ENCODE measurements at places on chromosomes 3 and 15.

GRCh38 chr3:97235611-97236315 is 421.4 kb downstream of the EPHA6 start:
- DNase-seq = no peak

- no peak for DNase-seq
These were observed 21.4 kb downstream of the NEK11 start for GRCh38 chr3:131048030-131048429.

- DNase-seq = no peak
These were observed 10.9 kb downstream of the AMOTL2 start for GRCh38 chr3:134363381-134363755.

DNA sequence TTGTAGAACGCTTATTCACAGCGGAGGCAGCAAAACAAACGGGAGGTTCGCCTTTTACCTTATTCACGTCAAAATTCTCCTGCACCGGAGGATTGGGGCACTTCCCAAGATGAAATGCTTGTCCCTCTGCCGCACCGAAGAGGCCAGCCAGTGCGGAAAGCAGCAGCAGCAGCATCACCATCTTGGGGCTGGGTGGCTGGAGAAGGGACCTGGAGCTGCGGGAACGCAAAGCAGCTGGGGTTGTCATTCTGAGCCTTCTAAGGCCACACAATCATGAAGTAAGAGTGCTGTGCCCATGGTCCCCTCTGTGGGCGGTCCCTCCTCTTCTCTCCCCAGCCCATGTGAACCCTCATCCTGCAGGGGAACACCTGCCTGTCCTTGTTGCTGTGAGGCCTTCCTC is 4.5 kb downstream of the APOD start:
- DNase-seq = no peak

- peak; percentile 86 for DNase-seq
These were observed 12.2 kb upstream of the VIPR1 start for GRCh38 chr3:42490243-42490642.

- DNase-seq = no peak
These were observed 491.7 kb upstream of the RASGRP1 start for GRCh38 chr15:39056357-39056756.

GRCh38 chr3:100213891-100214573 is 46.8 kb upstream of the TBC1D23 start:
- no peak for DNase-seq

- DNase-seq = no peak
These were observed 26.3 kb downstream of the KPNA1 start for GRCh38 chr3:122488262-122488973.

DNA sequence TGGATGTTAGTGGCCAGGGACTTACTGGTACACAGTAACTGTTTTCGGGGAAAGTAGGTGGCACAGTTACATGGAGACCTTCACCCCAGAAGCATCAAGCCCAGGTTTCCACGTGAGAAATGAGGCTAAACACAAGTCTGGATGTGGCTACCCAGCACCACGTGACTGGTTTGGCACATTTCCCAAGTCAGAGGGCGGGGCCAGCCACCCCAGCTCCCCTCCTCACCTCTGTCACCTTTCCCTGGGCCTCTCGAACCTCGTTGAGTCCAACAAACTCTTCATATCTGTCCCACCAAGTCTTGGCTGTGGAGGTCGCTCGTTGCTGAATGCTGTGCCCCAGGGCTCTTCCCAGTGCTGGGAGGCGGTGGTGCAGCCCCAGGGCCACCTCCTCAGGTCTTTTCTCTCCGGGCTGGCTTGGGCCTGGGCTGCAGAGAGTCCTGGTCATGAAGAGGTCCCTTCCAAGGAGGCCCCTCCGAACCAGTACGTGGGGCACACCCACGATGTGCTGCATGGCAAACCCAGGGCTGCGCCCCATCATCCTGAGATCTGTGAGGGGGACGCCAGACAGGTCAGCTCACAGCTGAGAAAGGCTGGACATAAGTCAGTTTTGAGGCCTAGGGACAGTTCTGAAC is 4.8 kb upstream of the PLXNB1 start:
- DNase-seq = no peak

- no peak for DNase-seq
These were observed 140.1 kb upstream of the IL12A start for GRCh38 chr3:159848348-159849118.

- DNase-seq = no peak
These were observed 525.3 kb upstream of the ZNF717 start for GRCh38 chr3:76310667-76311066.

- DNase-seq = no peak
These were observed 139.3 kb upstream of the PEX5L start for GRCh38 chr3:180176059-180176458.

GRCh38 chr15:43930079-43930478 is 103.3 kb downstream of the WDR76 start:
- no peak for DNase-seq

GRCh38 chr3:12946649-12947316 is 105.4 kb upstream of the RPL32 start:
- DNase-seq = no peak

- no peak for DNase-seq
These were observed 33.4 kb upstream of the ZNF609 start for GRCh38 chr15:64426845-64427465.

DNA sequence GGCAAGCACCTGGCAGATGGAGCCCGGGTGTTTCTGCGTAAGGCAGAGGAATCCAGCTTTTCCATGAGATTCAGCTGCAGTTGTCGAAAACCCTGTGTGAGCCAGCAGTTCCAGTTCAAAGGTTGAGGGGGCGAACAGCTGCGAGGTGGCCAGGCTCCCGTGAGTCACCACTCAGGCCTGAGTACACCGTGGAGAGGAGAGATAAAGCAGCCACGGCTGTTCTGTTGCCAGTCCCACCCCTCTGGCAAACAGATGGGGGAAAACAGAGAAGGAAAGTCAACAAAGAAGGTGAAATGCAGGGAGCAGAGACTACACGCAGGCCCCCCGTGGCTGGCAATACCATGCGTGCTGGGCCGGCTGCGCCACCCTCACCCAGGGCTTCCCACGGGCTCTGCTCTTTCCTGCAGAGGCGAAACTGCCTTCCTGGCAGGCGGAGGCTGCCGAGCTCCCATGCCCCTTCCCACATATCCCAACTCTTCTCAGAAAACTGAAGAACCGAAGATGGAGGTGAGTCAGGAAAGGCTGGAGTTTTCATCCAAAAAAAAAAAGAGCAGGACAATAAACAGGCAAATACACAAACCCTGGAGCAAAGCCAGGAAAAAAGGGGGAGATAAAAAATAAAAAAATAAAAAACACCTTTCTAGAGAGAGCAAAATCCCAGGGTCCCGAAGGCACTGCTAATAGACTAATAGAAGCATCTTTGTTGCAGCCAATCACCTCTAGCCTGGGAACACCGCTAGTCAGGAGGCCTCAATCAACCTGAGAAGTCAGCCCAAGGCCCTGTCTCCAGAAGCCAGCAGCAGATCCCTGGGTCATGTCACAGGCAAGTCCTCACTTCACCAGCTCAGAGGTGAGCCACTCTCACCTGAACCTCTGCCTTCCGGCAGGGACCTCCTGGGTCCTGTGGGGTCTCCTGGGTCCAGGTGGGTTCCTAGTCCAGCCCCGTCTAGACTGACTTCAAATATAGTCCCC is 37.7 kb downstream of the FAM174B start:
- DNase-seq = peak; percentile 75

- DNase-seq = no peak
These were observed 279.3 kb upstream of the RASGRP1 start for GRCh38 chr15:38843736-38844590.

GRCh38 chr15:89117790-89118189 is 29.5 kb downstream of the ABHD2 start:
- DNase-seq = no peak

DNA sequence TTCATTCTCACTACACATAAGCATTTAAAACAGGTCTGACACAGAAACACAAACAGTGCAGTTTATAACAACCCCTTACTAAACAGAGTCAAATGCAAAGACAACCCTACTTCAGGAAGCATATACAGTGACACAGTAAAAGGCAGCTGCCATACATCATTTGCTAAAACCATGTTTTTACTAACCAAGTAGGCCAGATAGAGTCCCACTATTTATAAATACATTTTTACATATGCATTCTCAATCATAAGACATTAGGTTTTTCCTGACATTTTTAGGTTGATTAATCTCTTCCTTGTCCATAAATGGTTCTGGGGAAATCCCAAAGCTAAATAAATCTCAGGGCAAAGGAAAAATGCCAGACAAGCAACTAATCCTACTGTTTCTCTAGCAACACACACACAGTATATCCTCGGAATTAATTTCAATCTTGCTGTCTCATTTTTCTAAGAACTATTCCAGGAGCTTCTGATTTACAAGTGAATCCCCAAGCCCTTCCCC is 39.0 kb downstream of the CHAC1 start:
- no peak for DNase-seq

- DNase-seq = no peak
These were observed 38.1 kb upstream of the RASA2 start for GRCh38 chr3:141448606-141449220.

DNA sequence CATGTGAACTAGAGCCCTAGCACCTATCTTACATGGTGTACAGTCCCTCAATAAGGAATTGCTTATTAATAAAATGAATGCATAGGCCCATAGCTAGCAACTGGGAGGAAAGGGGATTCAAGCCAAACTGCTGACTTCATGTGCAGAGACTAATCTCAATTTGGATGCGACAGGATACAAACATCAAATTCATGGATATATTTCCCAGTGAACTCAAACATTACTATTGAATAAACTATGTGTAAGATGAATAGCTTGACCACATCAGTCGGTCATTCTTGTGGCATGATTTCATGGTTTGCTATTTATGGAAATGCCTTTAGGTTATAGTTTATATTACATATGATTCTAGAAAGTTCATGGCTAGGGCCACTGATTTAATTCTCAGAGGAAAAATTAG is 268.6 kb upstream of the SLITRK3 start:
- DNase-seq = no peak

GRCh38 chr15:47866446-47866845 is 149.1 kb downstream of the SEMA6D start:
- DNase-seq = no peak

GRCh38 chr3:9396301-9396631 is 1.1 kb upstream of the SETD5 start:
- peak; percentile 94 for DNase-seq

DNA sequence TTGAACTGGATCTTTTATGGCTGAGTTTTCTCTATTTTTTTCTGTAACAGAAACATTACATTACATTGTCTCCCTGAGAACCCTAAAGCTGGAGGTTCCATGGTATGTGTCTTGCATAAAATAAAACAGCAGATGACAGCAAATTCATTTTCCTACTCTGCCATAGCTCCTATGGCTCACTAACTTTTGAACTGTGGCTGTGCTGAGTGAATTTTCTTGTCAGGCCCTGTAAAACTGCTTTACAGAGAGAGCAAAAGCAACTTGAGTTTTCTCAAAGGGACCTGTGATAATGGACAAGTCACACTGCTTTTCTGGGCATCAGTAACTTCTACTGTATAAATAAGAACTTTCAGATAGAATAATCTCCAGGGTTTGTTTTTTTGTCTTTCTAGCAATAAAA is 129.9 kb upstream of the TSC22D2 start:
- DNase-seq = no peak

GRCh38 chr3:194961571-194961970 is 275.9 kb downstream of the FAM43A start:
- DNase-seq = no peak

DNA sequence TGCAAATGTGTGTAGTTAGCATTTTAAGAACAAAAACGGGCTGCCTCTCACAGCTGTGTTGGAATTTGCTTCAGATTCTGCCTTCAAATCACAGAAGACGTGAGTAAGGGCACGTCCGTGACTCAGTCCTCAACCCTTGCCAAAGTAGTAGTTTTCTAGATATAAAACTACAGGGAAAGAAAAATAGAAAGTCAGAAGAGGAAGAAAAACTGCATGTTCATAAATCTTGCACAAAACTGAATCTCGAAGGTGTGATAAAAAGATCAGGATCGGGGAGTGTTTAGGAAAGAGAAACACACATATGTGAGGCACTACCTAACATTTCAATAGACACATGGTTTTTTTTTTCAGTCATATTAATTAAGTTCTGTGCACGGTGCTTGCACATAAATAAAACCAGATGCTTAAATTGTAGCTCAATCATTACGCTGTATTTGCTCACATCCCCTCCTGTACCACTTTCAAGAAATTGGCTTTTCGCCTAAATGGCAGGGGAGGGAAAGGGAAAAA is 71.7 kb downstream of the P3H2 start:
- no peak for DNase-seq

DNA sequence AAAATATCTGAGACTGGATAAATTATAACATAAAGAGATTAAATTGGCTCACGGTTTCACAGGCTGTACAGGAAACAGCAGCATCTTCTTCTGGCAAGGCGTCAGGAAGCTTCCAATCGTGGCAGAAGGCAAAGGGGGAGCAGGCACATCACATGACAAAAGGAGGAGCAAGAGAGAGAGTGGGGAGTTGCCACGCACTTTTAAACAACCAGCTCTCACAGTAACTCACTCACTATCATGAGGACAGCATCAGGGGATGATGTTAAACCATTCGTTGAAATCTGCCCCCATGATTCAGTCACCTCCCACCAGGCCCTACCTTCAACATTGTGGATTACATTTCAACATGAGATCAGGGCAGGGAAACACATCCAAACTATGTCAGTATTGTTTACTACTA is 114.5 kb upstream of the SPATA16 start:
- DNase-seq = no peak

- DNase-seq = no peak
These were observed 1.7 kb upstream of the ARF4 start for GRCh38 chr3:57598765-57599360.

Measured in lower lobe of right lung (tissue), 2 donors.